ENCODE measurements at places on chromosomes 3 and 15.

DNA sequence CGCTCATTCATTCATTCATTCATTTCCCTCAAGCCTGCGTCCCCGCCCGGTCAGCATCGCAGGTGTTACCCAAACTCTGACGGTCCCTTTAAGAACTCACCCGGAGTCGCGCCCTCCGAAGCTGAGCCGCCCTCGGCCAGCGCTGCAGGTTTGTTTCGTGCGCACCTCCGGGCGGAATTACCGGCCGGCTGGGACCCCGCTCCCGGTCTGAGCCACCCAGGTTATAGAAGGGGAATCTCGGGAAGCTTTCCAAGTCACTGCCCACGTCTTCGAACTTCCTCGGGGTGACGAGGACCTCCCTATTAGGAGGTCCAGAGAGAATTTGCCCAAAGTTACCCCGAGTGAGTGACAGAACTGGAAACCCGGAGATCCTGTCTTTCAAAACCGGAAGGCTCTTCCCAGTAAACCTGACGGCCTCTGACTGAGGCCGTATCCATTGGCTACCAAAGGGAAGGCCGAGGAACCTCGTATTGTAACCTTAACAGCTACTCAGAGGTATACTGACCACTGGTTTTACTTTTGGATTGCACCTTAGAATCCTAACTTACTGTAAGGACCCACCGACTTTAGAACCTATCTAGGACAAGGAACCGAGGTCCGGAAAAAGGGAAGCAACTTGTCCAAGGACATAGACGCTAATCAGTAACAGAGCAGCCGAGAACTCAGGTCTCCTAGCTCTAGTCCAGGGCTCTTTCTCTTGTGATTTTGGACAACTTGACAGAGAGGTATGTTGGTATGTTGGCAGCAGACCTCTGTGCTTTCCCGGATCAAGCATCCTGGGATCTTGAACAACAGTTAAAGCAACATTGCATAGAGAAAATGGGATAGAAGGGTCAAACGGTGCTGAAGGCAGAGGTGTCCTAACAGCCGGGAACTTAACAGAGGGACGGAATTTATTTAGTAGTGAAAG lies 788 bp upstream of the DLG1 start:
- peak; percentile 10 for DNase-seq

DNA sequence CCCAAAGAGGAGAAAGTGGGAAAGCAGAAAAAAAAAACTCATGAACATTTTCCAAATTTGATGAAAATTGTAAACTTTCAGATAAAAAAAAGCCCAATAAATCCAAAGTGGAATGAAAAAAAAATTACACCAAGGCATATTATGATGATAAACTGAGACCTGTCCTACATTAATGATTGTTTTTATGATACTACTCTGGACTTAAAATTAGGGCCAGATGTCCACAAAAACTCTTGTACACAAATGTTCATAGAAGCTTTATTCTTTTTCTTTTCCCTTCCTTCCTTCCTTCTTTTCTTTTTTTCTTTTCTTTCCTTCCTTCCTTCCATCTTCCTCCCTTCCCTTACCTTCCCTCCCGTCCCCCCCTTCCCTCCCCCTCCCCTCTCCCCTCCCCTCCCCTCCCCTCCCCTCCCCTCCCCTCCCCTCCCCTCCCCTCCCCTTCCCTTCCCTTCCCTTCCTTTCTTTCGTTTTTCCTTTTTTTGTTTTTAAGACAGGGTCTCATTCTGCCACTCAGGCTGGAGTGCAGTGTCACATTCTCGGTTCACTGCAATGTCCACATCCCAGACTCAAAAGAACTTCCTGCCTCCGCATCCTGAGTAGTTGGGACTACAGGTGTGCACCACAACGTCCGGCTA lies 243.9 kb downstream of the MEIS2 start:
- no peak for DNase-seq

GRCh38 chr3:107368654-107369398 lies 8.4 kb upstream of the CCDC54 start:
- DNase-seq = no peak

- no peak for DNase-seq
Observed at GRCh38 chr15:58467121-58467721, 35.4 kb downstream of the LIPC start.

- no peak for DNase-seq
Observed at GRCh38 chr3:173109143-173109542, 31.9 kb downstream of the SPATA16 start.

All from activated effector memory CD4-positive, alpha-beta T cell treated with Interleukin-2 at 50 U/mL for 16 hours (primary cell).